Right forelimb (tissue), 1 donor: ENCODE measurements at places on chromosomes 1 and 21.

GRCh38 chr1:116125758-116126157, 14.6 kb downstream of the MAB21L3 start:
- no peak for DNase-seq

- no peak for DNase-seq
Measured at GRCh38 chr1:216047811-216048572, 375.3 kb downstream of the USH2A start.

GRCh38 chr1:48741380-48741779, 35.3 kb downstream of the BEND5 start:
- DNase-seq, result no peak

DNA sequence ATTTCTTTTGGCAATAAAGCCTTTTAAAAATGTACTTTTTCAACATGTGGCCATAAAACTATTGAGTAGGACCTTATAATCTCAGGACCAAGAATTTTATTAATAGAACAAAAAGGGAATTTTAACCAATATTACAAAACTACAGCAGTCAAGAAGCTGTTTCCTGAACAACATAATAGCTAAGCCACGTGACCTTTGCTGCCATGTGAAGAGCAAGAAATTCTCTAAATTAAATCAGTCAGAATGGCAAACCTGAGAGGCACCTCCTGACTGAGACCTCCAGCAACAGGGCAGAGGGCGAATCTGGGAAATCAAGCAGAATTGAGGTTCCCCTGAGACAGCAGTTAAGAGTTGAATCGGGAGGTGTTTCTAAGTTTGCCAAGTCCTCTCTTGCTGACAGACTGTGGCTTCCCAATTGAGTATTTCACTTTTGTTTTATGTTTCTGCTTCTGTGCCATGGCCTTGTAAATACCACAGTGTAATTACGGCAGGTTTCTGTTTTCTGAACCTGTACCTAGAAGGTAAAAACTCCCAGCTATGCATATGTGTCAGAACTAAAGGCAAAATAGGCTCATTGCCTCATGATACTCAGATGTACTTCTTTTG, 358.4 kb downstream of the NTNG1 start:
- no peak for DNase-seq

GRCh38 chr1:54844564-54844963, 42.4 kb downstream of the DHCR24 start:
- DNase-seq, result no peak

- no peak for DNase-seq
Measured at GRCh38 chr21:31865429-31865970, 7.3 kb upstream of the HUNK start.

DNA sequence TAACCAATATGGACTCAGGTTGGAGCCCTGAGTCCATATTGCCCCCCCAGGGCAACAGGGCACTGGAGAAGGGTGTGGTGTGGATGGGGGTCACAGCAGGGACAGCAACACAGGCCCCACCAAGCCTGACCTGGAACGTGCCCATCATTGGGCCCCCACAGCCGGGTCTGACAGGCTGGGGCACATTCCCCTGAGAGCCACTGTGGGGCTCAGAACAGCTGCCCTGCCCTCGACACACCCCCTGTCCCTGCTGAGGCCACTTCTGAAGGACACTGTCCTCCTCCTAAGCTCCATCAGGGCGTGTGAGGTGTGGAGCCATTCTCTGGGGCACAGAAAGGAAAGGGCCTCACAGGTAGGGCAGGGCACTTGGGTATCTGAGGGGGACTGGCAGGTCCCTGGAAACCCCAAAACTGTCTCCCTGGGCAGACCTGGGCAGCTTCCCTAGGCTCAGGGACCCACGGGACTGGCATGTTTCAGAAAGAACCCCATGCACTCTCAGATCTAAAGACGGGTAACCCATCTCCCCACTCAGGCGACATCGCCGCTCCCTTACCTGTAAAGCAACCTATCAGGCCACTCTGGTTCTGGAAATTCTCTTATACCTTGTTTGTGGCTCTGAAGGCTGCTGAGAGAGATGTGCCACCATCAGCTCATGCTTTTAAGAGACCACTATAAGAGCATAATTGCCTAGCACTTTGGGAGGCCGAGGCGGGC, 95.5 kb downstream of the DMRTB1 start:
- peak; percentile 40 for DNase-seq

GRCh38 chr21:42107177-42107880, 36.2 kb downstream of the UMODL1 start:
- DNase-seq, result no peak

DNA sequence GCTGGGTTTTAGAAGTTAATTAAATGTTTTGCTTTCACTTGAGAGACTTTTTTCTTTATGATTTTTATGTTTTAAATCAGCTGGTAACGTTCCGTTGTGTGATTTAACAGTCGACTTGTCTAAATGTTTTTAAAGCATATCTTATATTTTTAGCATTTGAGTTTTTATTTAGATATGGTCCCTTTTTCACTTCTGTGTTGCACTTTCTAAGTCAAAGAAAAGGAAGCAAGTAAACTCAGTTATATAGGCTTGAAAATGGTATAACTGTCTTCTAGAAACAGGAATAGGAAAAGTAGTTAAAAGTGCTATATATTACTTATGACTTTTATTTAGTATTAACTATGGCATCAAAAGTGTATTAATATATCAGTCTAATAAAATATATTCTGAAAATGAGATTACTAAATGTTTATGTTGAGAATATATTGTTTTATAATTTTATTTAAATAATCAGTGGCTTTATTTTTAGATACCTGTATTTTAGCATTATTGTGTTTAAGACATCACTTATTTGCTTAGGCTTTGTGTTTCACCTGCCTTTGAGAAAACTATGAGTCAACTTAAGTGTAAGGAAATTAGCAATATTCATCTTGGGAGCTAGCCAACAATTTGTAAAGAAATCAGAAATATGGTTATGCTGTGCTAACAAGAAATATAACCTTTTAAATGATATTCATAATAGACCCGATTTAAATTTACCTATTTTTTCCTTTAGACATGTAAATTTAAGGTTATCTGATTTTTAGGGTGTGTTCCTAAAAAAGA, 60.5 kb downstream of the RABGAP1L start:
- DNase-seq, result no peak

DNA sequence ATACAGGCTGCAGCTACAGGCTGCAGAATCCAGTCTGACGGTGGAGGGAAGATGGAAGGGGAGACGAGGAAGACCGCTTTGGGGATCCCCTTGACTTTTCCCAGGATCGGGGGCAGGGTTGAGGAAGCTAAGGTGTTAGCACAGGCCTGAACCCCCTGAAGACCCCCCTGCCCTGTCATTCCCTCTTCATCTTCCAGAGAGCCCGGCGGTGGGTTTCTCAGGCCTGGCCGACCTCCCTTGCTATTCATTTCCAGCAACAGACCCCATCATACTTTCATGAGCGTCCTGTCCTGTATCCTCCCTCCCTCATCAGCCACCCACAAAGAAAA, 112.0 kb downstream of the PGBD5 start:
- no peak for DNase-seq
